ENCODE measurements at places on chromosomes 1 and 21.

- DNase-seq, result no peak
These were observed 102.0 kb downstream of the BEND5 start for GRCh38 chr1:48674641-48675040.

DNA sequence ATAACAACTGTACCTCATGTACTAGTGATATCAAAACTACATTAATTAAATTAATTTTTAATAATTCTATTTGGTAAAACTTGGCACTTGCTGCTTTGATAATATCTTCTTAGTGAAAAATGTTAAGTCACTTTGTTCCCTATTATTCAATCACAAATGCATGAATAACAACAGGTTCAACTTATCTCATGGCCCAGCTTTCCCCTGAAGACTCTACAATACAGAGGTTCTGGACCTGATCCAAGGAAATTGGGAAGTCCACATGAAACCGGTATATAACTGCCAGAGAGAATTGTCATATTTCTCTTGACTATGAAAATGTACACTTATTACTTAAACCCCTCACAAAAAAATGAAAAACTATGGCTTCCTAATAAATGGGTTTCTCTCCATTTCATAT is 33.9 kb upstream of the PTPRC start:
- no peak for DNase-seq

GRCh38 chr1:78667939-78668338 is 18.3 kb downstream of the IFI44 start:
- no peak for DNase-seq

DNA sequence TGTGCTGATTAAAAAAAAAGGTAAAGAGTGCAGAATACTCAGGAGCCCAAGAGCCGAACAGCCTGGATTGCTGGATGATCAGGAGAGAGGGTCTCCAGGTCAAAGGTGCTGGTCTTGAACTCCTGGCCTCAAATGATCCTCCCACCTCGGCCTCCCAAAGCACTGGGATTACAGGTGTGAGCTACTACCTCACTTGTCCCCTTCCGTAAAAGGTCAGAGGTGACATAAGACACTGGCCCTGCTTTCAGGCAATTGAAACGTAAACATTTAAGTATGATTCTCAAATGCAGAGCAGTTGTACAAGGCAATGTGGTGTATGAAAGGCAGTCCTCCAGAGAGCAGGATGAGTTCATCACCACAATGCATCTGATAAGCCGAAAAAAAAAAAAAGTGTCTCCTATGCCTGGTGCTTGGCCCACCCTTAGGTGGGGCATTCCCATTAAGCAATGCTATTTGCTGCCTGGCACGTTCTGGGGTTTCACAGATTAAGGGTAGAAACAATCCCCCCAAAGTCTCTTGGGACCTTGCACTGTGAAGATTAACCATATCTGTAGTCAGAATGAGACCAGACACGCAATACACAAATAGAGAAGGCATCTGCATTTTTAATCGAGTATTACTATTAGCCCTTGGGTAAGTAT is 47.7 kb downstream of the PARP1 start:
- no peak for DNase-seq

DNA sequence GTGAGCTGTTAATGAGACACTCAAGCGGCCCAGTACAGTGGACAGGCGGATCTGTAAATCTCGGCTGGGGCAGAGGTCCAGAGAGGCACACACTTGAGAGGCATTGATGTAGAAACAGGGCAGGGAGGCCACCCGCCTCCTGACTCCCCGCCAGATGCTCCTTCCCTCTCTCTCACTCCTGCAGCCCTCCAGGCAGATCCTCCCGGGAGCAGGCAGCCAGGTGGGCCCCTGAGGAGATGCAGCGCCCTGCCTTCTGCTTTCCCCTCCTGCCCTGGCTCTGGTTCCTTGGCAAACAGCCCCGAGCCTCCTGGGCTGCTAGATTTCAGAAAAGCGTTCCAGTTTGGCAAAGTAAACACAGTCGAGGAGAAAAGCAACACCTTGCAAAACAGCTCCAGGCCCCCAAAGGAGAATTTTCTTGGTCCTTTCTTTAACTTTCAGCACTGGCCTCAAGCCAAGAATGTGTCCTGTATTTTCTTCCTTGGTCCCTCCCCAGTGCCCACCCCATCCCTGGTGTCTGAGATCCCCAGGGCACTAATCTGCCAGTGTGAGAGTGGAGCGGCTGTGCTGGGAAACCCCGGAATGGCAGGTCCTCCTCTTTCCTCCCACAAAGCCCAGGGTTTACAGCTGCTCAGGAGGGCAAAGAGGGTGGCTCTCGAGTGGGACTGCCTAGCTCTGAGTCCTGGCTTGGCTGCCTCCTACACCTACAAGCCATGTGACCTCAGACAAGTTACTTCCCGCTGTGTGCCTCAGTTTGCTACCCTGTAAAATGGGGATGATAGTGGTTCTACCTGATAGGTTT is 29.4 kb upstream of the IFNLR1 start:
- DNase-seq, result no peak

- no peak for DNase-seq
These were observed 180.9 kb downstream of the TNR start for GRCh38 chr1:175562452-175562851.

DNA sequence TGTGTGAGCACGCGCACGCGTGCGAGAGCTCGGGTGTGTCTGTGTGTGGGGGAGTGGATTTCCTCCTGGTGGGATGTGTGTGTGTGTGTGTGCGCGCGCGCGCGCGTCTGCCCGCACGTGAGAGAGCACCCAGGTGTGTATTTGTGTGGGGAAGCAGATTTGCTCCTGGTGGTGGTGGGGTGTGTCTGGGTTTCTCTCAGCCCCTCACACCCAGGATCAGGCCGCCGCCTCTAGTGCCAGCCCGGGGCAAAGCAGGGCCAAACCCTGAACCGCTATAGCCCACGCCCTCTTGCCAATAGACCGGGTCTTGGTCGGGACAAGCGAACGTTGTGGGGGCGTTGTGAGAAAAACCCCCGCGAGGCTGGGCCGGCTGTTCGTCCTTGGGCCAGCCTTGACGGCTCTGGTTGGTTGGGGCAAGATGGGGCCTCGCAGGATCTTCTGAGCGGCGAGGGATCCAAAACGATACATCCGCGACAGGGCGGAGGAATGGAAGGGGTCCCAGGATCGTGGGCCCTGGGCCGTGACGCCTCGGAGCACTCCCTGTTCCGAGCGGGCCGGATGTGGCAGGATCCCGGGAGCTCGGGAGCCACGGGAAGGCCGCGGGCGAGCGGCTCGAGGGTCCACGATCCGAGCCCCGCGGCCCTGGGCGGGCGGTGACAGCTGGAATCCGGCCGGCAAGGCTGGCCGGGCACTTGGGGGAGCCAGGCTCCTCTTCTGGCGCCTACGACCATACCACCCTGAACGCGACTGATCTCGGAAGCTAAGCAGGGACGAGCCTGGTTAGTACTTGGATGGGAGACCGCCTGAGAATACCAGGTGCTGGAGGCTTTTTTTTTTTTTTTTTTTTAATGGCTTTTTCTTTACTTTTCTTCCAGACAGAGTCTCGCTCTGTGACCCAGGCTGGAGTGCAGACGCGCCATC is 68.2 kb downstream of the RNF187 start:
- no peak for DNase-seq

DNA sequence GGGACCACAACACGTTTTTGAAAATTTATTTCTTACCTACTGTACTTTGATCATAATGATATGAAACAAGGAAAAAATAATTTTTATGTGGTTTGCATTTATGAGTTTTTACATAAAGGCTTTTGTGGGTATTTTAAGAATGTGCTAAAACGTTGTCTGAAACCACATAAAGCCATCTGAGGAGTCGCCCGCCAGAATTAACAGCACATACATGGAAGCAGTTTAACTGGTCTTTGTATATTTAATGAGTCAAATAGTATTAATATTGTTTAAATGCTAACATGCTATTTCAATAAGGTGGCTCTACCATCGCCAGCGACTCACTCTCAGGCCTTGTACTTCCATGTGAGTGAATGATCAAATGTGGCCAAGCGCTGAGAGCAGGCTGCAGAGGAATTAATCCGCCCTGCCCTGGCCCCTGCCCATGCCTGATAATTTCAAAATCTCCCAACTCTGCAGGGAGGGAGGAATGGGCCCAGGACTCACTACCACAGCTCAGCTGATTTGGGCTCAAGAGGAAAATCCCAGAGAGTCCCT is 49.6 kb downstream of the SLC66A1 start:
- no peak for DNase-seq

DNA sequence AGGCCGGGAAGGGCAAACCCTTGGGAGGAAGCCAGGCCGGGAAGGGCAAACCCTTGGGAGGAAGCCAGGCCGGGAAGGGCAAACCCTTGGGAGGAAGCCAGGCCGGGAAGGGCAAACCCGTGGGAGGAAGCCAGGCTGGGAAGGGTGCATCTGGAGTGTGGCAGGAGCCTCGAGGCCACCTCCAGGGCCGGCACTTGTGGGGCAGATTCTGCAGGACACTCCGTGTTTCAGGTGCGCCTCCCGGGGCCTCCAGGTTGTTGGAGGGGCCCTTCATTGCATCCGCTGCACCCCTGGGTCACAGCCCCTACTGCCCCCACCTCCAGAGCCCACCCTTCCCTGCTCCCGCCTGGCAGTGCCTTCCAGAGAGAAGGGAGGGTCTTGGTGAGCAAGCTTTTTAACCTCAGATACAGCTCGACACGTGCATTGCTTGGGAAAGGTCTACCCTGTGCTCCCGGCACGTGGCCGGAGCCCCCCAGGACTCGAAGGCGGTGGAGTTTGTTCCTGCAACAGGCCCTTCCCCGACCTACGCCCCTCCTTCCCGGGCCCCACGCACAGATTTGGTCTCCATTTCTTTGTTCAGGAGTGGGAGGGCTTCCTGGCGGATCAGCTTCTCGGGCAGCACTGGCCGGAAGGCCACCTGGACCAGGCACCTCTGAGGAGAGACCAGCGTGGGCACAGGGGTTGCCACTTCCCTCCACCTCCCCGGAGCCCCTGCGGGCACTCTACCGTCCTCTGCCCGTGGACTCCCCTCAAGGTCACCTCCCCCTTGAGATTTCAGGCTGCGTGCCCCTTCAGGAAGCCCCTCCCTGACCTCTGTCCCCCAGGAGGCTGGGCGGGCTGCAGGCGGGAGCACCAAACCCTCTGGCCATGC is 9.4 kb upstream of the TMEM52 start:
- DNase-seq, result no peak

- no peak for DNase-seq
These were observed 23.3 kb upstream of the HRNR start for GRCh38 chr1:152247316-152247715.

GRCh38 chr1:7576946-7577657 is 194.0 kb upstream of the VAMP3 start:
- DNase-seq, result no peak

GRCh38 chr1:39692152-39693074 is 1.2 kb upstream of the HPCAL4 start:
- DNase-seq, result no peak

- DNase-seq, result no peak
These were observed 1.7 kb upstream of the LRRC52 start for GRCh38 chr1:165542015-165542631.

- no peak for DNase-seq
These were observed 237.5 kb upstream of the ESRRG start for GRCh38 chr1:216960716-216961115.

- no peak for DNase-seq
These were observed 69.8 kb downstream of the SPSB1 start for GRCh38 chr1:9362488-9362887.

DNA sequence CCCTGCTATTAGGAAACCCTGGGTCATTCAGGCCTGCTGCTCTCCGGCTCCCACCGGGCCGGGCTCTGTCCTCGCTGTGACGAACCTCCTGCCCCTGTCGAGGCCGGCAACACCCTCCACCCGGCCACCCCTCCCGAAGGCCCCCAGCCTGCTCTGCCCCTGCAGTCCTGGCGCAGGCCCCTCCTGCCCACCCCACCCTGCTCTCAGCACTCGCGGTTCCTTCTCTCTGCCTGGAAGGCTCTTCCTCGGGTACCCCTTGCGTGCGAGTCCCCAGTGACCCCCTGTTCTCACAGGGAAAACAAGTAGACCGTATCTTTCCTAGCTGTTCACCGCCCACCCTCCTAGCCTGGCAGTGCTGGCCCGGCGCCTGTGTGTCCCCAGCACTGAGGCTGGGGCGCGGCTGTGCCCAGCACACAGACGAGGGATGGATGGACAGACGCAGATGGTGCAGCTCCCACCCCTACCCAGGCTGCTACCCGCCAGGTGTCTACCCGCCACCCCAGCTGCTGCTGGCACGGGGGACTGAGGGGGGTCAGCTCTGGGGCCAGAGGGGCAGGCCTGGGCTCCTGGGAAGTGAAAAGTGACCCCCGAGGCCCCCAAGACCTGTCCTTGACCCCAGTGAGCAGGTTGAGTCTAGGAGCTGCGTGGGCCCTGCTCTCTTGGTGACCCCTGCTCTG is 3.1 kb upstream of the VWA1 start:
- DNase-seq, result no peak

- DNase-seq, result no peak
These were observed 411.8 kb upstream of the PTBP2 start for GRCh38 chr1:96309783-96310182.

GRCh38 chr21:37253991-37254390 is 13.1 kb downstream of the VPS26C start:
- DNase-seq, result no peak

GRCh38 chr1:158037008-158037865 is 43.8 kb downstream of the KIRREL1 start:
- no peak for DNase-seq

DNA sequence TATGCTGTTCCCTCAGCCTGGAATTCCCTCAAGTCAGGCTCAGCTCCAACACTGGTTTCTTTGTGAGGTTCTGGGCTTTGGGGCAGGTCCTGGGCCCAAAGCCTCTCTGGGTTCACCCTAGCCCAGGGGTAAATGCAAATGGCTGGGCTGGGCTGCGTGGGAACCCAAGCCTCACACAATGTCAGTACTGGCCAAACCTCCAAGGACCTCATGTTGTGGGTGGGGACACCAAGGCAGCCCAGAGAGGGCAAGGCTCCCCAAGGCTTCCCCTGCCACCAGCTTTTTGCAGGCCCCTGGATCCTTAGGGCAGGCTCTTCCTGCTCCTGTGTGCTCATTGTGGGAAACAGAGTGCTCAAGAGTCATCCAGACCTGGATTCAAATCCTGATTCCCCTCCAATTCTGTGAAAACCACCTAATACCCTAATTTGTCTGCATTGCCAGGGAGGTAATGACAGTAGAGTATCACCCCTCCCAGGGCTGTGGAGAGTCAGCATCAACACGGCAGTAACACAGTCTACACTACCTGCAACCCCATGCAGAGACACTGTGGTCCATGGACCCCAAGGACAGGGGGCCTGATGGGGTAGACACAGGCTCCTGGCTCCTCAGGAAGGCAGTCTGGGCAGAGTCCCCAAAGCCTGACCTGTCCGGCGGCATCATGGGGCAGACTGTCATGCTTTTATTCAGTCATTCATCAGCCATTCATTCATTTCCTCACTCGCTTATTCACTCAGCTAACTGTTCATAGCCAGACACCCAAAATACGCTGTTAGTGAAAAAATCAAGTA is 85.7 kb downstream of the DMRTB1 start:
- DNase-seq, result no peak
